ENCODE measurements at places on chromosomes 2 and 18.

DNA sequence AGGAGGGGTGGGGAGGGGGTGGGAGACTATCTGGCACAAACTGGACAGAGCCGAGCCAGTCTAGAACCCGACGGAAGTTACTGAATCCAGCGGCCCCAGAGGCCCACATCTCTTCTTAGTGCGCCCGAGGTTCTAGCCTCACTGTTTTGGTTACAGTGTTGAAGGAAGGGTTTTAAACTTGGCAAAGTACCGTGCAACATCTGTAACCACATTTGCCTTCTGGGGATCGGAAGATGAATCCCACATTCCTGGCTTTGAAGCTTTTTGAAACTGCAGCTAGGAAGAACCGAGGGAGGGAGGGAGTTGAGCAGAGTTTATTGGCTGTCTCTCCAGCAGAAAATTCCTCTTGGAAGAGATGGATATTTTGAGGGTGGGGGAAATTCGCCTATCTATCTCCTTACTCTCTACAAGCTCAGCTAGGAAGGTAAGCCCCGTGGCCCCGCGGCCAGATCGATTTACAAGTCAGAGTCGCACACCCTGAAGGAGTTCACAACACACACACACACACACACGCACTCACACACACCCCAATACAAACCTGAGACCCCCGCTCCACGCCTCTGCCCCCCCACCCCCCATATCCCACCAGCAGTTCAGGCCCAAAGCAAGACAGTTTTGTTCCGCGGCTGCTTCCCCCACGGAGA is 1.0 kb downstream of the ACVR1 start:
- no peaks in the 10 kb centered on the region for H3K27me3 ChIP-seq
- peak overlapping the region; percentile 95 for H3K27ac ChIP-seq
- peak; percentile 64 for DNase-seq
- no peaks in the 10 kb centered on the region for H3K36me3 ChIP-seq
- peak overlapping the region; percentile 85 for H3K4me3 ChIP-seq

DNA sequence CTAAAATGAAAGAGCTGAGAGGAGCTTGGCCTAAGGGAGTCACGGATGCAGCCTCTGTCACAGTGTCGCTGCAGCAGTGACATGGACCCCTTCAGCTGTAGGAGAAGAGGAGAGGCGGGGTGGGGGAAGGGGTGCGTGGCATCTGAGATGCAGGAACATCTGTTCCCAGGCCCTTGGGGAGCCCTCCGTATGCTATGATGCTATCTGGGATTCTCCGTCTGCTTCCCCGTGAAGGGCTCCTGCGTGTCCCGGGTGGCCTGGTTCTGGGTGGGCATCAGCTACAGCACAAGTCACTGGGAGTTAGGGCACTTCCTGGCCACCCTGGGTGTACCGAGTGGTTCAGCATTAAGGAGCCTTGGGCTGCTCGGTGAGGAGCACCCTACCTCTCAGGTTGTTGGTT is 35.6 kb upstream of the B3GNT7 start:
- H3K27ac ChIP-seq = no peak overlapping the region
- H3K4me1 ChIP-seq = peaks cover 8% of the 10 kb centered on the region

DNA sequence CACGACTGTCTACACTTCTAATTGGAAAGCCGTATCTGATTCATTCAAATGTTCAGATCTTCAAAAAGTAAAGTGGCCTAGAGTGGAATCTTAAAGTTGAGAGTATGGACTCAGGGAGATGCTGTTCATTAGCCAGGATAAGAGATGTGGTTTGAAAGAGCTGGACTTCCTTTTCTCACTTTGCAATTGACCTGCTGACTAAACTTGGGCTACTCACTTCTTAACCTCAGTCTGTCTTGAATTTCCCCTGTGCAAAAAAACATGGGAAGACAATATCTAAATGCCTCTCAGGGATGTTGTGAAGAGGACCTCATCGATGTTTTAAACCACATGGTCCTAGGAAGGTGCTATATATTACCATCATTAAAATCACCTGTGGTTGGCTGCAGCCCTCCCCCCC is 64.1 kb downstream of the BCL2 start:
- DNase-seq = no peak
- H3K27ac ChIP-seq = no peak overlapping the region
- no peaks in the 10 kb centered on the region for H3K36me3 ChIP-seq
- no peaks in the 10 kb centered on the region for H3K27me3 ChIP-seq
- no peaks in the 10 kb centered on the region for H3K4me1 ChIP-seq
- H3K4me3 ChIP-seq = no peak overlapping the region

DNA sequence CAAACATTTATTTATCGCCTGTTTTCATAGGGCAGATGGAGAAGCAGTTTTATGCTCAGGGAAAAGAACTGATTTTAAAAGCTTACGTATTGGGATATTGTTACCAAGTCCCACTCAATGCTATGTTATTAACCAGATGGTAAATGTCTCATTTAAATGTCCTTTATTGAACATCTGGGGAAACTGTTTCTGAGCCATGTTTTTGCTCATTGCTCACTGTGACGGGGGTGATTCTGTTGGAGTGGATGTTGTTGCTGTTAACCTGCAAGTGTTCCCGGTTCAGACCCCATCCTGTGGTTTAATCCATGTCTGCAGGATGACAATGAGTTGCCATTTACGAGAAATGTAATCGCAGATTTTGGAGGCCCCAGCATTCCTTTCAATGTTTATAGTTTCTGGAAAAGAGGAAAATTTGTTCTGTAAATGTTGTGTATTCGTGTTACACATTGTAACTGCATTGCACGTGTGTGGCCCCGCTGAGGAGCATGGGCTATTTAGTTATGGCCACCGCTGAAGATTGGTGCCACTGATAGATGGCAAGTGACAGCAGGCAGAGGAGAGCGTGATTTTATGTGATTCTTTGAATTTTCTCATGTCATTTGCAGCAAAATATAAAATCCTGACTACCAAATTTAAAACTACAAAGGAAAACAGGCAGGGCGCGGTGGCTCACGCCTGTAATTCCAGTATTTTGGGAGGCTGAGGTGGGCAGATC is 174.8 kb upstream of the COPS8 start:
- no peak for DNase-seq
- H3K4me1 ChIP-seq = no peaks in the 10 kb centered on the region
- no peaks in the 10 kb centered on the region for H3K27me3 ChIP-seq

DNA sequence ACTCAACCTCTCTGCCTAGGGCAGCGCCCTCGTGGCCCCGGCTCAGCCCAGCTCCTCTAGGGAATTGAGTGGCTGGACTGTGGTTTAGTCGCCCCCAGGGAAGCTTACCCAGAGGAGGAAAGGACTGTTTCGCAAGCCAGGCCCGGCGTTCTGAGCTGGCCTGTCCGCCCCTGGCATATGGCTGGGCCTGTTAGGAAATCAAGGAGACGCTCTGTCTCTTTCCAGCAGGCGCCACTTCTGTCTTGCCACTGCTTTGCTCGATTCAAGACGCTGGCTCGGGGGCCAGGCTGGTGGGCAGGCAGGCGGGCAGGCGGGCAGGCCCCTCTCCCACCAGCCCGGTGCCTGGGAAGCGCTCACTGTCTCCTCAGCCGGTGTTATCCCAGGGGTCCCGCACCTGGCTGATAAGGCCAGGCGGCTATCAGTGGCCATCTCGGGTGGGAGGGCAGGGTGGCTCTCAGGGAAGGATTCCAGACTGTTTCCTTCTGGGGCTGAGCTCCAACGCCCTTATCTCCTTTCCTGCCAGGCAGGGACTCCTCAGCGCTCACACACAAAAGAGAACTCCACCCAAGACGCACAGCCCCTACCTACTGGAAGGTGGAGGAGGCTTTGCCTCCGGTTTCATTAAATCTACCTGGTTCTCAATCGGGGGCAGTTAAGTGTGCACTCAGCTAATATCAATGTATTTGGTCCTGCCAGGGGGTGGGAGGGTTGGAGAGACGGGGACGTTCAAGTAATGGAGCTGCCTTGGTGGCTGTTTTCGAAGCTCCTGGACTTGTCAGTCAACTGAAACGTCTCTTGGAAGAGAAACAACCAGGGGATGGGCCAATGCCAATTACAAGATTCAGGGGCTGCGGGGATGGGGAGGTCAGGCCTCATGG is 109.1 kb downstream of the SMAD7 start:
- H3K27me3 ChIP-seq = no peaks in the 10 kb centered on the region
- peak; percentile 67 for DNase-seq
- H3K36me3 ChIP-seq = no peaks in the 10 kb centered on the region
- H3K4me3 ChIP-seq = no peak overlapping the region

GRCh38 chr2:88233216-88233615 is 63.1 kb downstream of the THNSL2 start:
- H3K27ac ChIP-seq = no peak overlapping the region
- H3K4me1 ChIP-seq = no peaks in the 10 kb centered on the region
- H3K4me3 ChIP-seq = no peak overlapping the region
- no peaks in the 10 kb centered on the region for H3K27me3 ChIP-seq
- no peak for DNase-seq

GRCh38 chr2:61512768-61513398 is 25.3 kb downstream of the XPO1 start:
- H3K36me3 ChIP-seq = peaks cover 3% of the 10 kb centered on the region
- no peak overlapping the region for H3K4me3 ChIP-seq
- no peaks in the 10 kb centered on the region for H3K4me1 ChIP-seq
- no peaks in the 10 kb centered on the region for H3K27me3 ChIP-seq
- no peak overlapping the region for H3K27ac ChIP-seq

DNA sequence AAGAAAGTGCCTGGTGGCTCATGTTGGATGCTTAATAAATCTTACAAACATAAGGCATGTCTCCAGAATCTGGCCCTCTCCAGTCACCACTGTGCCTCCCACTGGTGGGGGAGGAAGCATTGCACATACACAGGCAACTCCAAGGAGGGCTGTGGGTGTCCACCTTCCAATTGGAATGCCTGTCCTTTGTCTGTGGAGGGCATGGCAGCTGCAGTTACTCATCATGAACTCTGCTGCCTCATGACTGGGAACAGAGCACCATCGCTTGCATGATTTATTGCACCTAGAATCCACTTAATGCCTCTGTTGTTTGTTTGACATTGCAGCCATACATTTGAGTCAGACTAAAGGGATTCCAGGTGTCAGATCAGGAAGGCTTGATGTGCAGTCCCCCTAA is 278.9 kb downstream of the PRKCE start:
- H3K27me3 ChIP-seq = no peaks in the 10 kb centered on the region
- no peak for DNase-seq
- H3K36me3 ChIP-seq = no peaks in the 10 kb centered on the region
- H3K27ac ChIP-seq = no peak overlapping the region

DNA sequence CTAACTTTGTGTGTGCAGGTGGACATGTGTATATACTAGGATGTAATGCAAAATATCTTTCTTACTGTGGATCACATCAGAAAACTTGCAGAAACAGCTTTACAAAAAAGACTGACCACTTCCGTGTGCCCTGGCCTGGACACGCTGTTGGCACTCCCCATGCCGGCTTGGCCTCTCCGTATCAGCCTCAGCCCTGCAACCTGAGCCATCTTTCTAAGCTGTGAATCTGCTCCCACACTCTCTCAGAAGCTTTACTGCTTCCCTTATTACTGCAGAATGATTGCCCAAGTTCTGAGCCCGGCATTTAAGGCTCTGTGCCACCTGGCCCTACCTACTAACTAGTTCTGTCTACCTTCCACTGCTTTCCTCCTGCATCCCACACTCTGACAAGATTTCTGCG is 37.8 kb downstream of the MYO7B start:
- no peaks in the 10 kb centered on the region for H3K36me3 ChIP-seq
- H3K27ac ChIP-seq = no peak overlapping the region
- H3K4me1 ChIP-seq = no peaks in the 10 kb centered on the region
- no peaks in the 10 kb centered on the region for H3K27me3 ChIP-seq

DNA sequence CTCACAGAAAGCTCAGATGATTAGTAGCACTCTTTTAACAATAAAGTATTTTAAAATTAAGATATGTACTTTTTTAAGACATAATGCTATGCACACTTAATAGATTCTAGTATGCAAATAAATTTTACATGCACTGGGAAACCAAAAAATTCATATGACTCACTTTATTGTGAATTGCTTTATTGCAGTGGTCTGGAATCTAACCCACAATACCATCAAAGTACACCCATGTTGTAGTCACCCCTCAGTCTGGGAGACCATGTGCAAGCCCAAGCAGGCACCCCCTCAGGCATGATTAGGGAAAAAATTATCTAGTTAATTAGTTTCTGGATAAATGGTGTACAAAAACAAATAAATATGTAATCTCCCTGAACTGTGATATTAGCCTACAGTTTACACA is 649.0 kb upstream of the HS6ST1 start:
- no peaks in the 10 kb centered on the region for H3K4me1 ChIP-seq
- no peaks in the 10 kb centered on the region for H3K36me3 ChIP-seq
- H3K4me3 ChIP-seq = no peak overlapping the region
- no peak overlapping the region for H3K27ac ChIP-seq

DNA sequence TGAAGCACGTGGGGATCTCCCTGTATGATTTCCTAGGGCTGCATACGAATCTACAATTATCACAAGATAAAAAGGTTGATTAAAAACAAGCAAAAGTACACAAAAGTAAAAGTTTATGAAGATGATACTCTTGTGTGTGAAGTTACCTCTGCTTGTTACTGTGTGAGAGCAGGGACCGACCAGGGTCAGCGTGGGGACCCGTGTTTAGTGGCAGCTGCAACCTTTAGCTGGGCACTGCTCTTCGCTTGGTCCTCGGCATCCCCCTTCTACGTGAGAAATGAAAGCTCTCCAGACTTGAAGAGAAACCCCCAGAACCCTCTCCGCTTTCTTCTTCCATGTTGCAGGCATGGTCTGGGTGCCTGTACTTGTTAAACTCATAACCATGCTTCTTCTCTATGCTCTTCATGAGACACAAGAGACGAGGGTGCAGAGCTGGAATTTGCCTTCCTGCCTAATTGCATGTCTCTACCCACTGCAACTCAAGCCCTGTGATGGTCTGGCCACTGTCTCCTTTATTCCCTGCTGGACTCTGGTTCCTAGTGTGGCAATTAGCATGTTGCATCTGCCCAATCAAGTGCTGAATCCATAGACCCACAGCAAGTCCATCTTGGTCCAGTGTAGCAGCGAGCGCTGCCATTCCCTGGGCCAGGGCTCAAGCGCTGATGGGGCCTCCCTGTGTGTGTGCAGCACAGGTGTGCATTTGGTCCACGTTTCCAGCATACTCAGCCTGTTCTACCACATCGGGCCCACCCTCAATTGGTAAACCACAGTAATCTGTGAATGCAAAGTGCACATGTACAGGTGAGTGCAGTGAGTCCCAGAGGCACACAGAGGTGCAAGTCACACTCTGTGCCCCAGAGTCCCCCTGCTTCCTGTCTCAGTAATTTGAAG is 88.5 kb downstream of the TWIST2 start:
- H3K4me3 ChIP-seq = no peak overlapping the region
- no peak overlapping the region for H3K27ac ChIP-seq

DNA sequence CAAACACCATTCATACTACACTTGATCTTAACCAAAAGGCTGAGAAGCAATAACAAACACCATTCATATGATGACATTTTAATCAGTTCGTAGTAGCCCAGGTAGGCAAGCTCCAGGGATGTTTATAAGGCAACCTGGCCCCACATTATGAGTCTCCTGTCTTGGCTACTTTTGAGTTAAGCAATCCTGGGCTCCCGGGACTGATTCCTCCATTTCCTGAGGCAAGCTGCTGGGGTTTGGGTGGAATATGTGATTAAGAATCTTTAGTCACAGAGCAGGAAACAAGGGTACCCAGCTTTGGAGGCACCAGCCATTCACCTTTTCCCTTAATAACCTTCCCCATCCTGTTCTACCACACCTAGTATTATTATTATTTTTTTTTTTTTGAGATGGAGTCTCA is 24.5 kb upstream of the SPRED2 start:
- H3K4me3 ChIP-seq = no peak overlapping the region
- no peaks in the 10 kb centered on the region for H3K4me1 ChIP-seq
- no peaks in the 10 kb centered on the region for H3K36me3 ChIP-seq
- H3K27me3 ChIP-seq = no peaks in the 10 kb centered on the region
- DNase-seq = no peak

- no peaks in the 10 kb centered on the region for H3K36me3 ChIP-seq
- no peaks in the 10 kb centered on the region for H3K4me1 ChIP-seq
- H3K27ac ChIP-seq = no peak overlapping the region
- DNase-seq = no peak
- no peak overlapping the region for H3K4me3 ChIP-seq
Observed at GRCh38 chr18:65792456-65793074, 41.8 kb downstream of the CDH7 start.

GRCh38 chr18:49464718-49465598 is 4.5 kb upstream of the DYM start:
- no peaks in the 10 kb centered on the region for H3K27me3 ChIP-seq
- no peak overlapping the region for H3K27ac ChIP-seq
- H3K4me1 ChIP-seq = peaks cover 7% of the 10 kb centered on the region

Data from mesendoderm (in vitro differentiated cells).